SJSA1 (cell line): ENCODE measurements at places on chromosomes 3 and 15. TPM values are rescaled to one million over a fixed set of nuclear protein-coding genes. Genes with fewer than 3 reads are reported as not detected.

- no peak for DNase-seq
Observed at GRCh38 chr15:70772402-70772801, 9.0 kb upstream of the UACA start.

GRCh38 chr3:152858170-152858800 is 23.4 kb downstream of the P2RY1 start:
- no peak for DNase-seq

- no peak for DNase-seq
Observed at GRCh38 chr3:70726961-70727360, 414.5 kb upstream of the MDFIC2 start.

Gene C15orf62
- 0.03 TPM in 1 of 2 replicates, not detected in the other for total RNA-seq

GRCh38 chr3:76405196-76405595 is 619.8 kb upstream of the ZNF717 start:
- no peak for DNase-seq

DNA sequence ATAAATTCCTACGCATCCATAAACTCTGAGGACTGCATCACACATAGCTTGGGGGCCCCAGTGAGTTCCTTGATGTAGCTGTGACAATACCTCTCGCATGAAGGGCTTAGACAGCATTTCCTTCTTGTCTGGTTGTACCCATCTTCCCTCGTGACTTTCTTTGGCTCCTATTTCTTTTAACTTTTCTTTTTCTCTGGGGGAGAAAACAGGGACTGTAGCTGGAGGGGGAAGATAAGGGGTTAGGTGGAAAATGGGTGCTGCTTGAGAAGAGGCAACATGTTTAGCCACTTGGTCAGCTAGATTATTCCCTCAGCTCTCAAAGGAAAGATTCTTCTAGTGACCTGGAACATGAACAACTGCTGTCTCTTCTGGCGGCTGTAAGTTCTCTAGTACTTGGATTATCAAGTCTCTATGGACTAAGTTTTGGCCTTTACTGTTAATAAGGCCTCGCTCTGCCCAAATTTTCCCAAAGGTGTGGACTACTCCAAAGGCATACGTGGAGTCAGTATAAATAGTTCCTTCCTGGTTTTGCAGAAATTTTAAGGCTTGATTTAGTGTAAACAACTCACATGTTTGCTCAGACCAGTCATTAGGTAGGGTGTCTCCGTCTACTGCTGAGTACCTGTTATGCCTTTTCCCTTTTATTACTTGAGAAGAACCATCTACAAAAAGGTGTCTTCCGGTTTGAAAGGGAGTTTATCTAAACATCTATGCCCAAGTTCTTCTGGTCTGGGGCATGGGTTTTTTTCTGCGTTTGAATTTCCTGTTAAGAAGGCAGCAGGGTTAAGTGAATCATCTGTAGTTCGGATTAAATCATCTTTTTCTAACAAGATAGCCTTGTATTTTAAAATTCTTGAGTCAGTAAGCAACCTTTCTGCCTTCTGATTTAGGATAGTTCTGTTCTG is 21.0 kb upstream of the ATG7 start:
- DNase-seq = no peak

Gene CGNL1
- 3.2 and 3.8 TPM in 2 replicates for total RNA-seq

Gene GPD1L
- 7.4 and 9.2 TPM in 2 replicates for total RNA-seq

DNA sequence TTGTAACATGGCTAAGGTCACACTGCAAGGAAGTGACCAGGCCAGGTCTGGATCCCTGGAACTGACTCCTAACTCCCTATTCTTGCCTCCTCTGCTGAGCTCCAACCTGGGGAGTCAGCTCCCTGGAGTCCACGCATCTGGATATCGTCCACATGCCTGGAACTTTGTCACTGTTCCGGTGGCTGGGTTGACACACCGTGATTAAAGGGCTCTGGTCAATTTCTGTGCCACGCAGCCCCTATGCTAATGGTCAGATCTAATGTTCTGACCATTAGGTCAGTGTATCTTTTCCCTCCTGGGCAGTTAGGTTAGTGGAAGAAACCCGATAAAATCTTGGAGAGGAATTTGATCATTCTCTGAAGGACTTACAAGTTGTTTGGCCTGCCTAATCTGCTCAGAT is 1.6 kb upstream of the TPM1 start:
- DNase-seq = no peak

DNA sequence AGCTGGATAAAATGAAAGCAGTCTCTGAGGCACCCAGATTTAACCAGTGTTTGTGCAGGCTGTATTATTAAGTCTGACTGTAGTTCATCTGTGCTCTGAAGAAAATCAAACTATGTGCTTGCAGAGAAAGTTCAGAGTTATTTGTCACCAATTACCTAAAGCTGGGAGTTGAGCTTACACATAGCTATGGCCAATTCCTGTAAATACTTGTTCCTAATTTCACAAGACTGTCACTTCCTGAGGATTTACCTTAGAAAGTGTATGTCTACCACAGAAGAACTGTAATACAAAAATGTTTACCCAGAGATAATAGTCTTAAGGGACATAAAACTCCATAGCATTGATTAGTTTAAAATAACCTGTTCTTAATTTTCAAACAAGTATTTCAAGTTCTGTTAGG is 628.4 kb upstream of the TGFBR2 start:
- DNase-seq = no peak

DNA sequence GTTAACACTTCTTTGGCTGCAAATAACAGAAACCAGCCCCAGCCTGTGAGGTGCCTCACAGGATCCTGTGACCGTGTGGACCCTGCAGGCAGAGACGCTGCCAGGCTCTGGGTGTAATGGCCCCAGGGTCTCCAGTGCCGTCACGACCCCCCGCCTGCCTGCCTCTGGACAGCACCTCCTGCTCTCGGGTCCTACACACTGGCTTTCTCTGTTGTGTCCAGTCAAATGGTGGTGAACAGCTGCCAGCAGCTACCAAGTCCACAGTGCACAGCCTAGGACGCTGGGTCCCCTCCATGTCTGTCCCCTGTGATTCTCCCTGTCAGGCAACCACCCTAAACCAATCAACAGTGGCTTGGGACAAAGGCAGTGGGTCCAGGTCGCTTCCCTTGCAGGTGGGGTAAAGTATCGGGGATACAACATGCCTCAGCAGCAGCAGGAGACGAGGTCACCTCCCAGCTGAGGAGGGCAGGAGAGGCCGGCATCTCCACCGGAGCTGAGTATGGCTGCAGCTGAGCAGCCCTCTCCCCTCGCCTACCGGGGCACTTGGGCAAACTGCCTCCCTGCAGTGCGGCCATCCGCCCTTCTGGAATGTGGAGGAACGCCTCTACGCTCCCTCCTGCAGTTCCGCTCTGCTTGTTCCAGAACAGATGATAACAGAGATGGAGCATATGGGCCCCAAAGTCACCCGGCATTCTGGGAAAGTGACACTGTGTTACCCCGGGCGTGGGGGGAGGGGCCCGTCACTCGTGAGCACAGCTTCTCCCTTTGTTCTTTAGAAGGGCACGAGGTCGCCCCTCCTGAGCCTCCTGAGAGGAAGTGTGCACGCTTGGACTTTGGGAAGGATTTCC is 21.1 kb upstream of the SKOR1 start:
- DNase-seq = no peak
